Left renal pelvis (tissue), 4 donors: ENCODE measurements at places on chromosomes 5 and 9.

- peak; percentile 43 for DNase-seq
Observed at GRCh38 chr5:170434966-170435605, 45.9 kb upstream of the KCNMB1 start.

DNA sequence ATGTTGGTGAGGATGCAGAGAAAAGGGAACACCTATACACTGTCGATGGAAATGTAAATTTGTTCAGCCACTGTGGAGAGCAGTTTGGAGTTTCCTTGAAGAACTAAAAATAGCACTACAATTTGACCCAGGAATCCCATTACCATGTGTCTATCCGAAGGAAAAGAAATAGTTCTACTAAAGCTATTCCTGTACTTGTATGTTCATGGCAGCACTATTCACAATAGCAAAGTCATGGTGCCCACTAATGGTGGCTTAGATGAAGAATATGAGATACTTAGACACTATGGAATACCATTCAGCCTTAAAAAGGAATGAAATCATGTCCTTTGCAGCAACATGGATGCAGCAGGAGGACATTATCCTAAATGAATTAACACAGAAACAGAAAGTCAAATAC lies 50.2 kb upstream of the CAST start:
- DNase-seq: no peak

DNA sequence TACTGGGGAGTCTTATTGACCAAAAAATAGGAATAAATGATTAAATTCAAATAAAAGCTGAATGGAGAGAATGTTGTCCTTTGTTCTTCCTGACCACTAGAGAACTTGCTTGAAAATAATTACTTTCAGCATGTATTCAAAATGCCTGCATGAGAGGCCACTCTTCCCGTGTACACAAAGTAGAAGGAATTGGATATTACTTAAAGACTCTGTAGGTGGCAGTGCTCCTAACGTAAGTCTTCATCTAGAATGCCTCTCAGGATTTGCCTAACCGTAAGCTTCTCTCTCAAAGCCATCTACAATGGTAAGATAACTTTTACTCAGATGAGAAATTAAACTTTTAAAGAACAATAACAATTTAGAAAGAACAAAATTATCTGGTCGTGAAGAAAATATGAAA lies 620.0 kb upstream of the CCNG1 start:
- DNase-seq: no peak

DNA sequence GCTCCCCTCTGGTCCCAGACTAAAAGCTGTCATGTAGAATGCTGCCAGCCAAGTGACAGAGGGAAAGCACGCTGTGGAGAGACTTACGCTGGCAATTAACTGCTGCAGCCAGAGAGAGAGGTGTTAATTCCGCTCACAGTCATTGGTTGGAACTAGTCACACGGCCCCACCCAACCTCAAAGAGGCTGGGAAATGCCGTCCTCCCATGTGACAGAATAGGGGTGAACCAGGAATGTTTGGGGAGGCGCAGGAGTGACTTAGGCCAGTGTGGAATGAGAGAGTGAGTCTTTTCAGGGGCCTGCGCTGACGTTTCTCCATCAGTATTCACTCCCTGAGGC lies 87.6 kb downstream of the AMBP start:
- no peak for DNase-seq

- no peak for DNase-seq
Observed at GRCh38 chr9:2923766-2924379, 80.0 kb upstream of the PUM3 start.

- DNase-seq: no peak
Observed at GRCh38 chr5:59178482-59178881, 595.6 kb downstream of the RAB3C start.

- no peak for DNase-seq
Observed at GRCh38 chr5:133680830-133681565, 68.7 kb upstream of the FSTL4 start.

- no peak for DNase-seq
Observed at GRCh38 chr5:31197183-31197582, 3.7 kb downstream of the CDH6 start.

GRCh38 chr5:141957367-141957996 lies 520 bp downstream of the PCDH12 start:
- no peak for DNase-seq

DNA sequence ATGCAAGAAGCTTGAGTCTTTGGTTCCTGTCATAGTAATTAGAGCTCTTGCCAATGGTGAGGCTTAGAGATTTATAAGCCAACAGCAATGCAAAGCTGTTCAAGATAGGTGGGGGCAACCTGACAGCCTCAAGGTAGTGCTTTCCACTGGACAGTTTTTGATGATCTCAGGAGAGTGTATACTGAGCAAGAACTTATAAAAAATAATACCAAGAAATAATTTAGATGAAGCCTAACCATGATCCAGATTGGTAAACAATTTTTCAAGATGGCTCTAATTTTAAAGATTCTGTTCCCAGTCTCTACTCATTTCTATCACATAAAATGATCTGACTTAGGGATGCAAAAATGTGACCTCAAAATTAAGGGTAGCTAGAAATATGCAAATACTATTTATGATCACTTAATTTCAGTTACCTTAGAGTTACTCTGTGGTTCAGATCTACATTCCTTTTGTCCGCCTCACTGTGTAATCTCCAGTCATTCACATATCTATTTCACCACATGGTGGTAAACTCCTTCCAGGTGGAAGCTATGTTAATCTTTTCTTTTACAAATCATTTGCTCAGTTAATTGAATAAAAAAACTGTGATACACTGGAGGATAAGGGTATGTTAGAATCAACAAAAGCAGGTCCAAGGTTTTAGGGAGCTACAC lies 1228.0 kb upstream of the C9orf72 start:
- no peak for DNase-seq

DNA sequence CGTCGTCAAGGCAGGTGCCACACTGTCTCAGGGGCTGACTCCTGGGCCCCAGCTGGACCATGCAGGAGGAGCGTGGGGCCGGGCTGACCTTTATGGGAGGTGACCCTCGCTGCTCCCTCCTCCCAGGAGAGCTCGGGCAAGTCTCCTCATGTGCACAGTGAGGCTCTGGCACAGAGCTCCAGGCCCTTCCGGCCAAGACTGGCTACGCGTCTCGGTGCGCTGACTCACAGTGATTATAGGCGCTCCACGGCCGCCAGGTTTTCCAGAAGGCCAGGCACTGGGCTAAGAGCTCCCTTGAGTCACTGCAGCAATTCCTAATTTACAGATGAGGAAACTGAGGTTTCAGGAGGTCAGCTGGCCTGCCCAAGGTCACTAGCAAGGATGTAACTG lies 47.4 kb downstream of the VAV2 start:
- no peak for DNase-seq

GRCh38 chr5:3091040-3091774 lies 339.7 kb upstream of the IRX2 start:
- DNase-seq: no peak

GRCh38 chr5:74556006-74556405 lies 84.5 kb downstream of the ENC1 start:
- no peak for DNase-seq

DNA sequence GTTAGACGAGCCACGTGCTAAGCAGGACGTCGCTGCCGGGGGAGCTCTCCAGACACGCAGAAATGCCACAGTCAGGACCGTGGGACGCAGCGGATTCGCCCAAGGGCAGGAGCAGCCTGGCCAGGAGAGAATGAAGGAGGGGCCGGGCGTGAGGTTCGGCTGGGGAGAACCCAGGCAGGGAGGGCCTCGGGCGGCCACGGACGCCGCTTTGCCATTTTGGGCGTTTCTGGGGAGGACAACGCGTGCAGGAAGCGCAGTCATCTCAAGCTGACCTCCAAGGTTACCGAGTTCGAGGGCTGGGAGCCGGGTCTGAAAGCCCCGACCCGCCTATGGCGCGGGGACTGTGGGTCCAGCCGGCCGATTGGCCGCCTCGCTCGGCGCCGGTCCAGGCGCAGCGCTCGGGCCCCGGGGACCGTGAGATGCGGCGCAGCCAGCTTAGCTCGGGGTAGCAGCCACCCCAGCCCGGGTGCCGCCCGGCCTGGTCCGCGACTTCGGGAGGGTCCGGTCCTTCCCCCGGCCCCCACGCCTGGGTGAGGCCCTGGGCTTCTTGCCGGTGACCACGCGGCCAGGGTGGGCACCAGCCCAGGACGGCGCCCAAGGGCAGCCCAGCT lies 760 bp upstream of the MAN1B1 start:
- no peak for DNase-seq

DNA sequence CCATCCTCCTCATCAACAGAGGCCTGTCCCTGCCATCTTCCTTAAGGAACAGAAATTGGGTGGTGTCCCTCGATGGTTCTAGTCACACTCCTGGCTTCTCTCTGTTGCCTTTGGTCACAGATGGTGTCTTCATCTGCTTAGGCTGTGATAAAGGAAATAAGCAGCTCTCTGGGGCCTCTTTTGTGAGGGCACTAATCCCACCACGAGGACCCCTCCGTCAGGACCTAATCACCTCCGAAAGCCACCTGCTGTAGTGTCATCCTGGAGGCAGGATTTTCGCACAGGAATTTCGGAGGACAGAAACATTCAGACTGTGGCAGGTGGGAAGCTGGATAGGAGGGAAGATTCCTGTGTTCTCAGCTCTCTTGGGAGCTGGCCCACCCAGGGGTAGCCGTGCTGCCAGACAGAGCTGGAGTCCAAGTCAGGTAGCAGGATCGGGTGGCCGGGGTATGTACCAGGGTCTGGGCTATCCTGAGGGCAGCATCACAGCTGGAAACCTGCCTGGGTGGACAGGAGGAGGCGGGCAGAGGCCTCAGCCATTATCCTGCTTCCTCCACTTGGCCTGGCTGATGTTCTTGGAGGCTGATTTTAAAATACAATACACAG lies 59.5 kb downstream of the ANKRD33B start:
- no peak for DNase-seq
